ENCODE measurements at places on chromosomes 12 and 14.

- peaks cover 7% of the 10 kb centered on the region for H3K27me3 ChIP-seq
- no peak for DNase-seq
- H3K27ac ChIP-seq = no peak overlapping the region
- H3K4me3 ChIP-seq = no peak overlapping the region
Observed at GRCh38 chr12:131192951-131193350, 239.2 kb downstream of the ADGRD1 start.

- no peak for DNase-seq
- no peaks in the 10 kb centered on the region for H3K4me1 ChIP-seq
- H3K4me3 ChIP-seq = no peak overlapping the region
- no peaks in the 10 kb centered on the region for H3K27me3 ChIP-seq
Observed at GRCh38 chr14:86672080-86672479, 1142.1 kb downstream of the FLRT2 start.

DNA sequence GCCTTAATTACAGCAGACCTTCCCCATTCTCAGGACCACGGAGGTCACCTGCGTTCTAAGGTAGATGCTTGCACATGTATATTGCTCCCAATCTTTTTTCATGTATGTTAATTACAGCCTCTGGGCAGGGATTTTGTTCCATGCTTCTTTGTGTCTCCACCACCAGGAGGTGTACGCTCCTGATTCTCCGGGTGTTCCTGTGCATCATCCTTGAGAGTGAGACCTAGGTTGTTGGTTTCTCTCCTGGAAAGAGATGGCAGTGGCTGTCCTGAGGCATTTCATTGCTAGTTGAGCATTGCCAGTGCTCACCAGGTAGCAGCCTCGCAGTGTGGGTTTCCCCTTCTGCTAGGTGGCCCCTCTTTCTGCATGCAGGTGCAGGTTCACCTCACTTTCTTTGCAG, 52.8 kb downstream of the KCNK13 start:
- H3K4me1 ChIP-seq = peaks cover 6% of the 10 kb centered on the region
- H3K27me3 ChIP-seq = no peaks in the 10 kb centered on the region

GRCh38 chr12:88509851-88510250, 70.4 kb downstream of the KITLG start:
- H3K4me3 ChIP-seq = no peak overlapping the region
- H3K27me3 ChIP-seq = no peaks in the 10 kb centered on the region
- DNase-seq = no peak
- H3K27ac ChIP-seq = no peak overlapping the region

GRCh38 chr14:54488318-54488645, 498 bp downstream of the GMFB start:
- peaks cover 35% of the 10 kb centered on the region for H3K4me1 ChIP-seq
- no peak for DNase-seq
- H3K36me3 ChIP-seq = peaks cover 2% of the 10 kb centered on the region
- H3K4me3 ChIP-seq = peak overlapping the region; percentile 80

GRCh38 chr14:71856199-71856919, 75.9 kb upstream of the RGS6 start:
- no peaks in the 10 kb centered on the region for H3K4me1 ChIP-seq
- H3K4me3 ChIP-seq = no peak overlapping the region

DNA sequence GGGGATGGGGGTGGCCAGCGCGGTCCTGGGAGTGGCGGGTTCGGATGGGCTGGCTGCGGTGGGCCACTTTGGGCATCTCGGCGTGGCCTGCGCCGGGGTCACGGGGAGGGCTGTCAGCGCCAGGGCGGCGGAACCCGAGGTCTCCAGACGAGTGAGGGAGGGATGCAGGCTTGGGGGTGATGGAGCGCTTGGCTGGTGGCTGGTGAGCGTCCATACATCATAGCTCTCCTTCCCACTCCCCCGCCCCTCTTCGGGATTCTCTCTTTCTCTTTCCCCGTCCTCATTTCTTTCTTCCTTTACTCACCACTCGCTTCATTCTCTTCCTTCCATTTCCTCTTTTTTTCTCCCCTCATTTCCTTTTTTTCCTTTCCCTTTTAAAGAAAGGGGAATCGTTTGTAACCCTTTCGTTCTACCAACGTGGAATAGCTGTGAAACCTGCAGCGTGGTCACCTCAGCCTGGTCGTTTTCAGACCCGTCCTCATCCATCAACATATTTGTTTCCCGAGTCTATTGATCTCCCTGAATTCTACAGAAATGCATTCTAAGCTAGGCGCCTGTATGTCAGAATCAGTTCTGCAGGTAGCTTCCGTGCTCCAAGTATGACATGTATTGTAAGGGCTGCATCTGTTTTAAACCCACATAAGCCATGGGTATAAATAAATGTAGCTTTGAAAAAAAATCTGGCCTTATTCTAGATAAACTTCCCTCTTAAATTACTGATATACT, 260.3 kb upstream of the E2F7 start:
- no peaks in the 10 kb centered on the region for H3K27me3 ChIP-seq
- no peak overlapping the region for H3K4me3 ChIP-seq
- no peak for DNase-seq
- no peaks in the 10 kb centered on the region for H3K36me3 ChIP-seq

GRCh38 chr12:119013023-119013422, 31.7 kb downstream of the SRRM4 start:
- no peak overlapping the region for H3K4me3 ChIP-seq
- no peak for DNase-seq
- peaks cover 15% of the 10 kb centered on the region for H3K27me3 ChIP-seq
- no peak overlapping the region for H3K27ac ChIP-seq
- no peaks in the 10 kb centered on the region for H3K36me3 ChIP-seq

DNA sequence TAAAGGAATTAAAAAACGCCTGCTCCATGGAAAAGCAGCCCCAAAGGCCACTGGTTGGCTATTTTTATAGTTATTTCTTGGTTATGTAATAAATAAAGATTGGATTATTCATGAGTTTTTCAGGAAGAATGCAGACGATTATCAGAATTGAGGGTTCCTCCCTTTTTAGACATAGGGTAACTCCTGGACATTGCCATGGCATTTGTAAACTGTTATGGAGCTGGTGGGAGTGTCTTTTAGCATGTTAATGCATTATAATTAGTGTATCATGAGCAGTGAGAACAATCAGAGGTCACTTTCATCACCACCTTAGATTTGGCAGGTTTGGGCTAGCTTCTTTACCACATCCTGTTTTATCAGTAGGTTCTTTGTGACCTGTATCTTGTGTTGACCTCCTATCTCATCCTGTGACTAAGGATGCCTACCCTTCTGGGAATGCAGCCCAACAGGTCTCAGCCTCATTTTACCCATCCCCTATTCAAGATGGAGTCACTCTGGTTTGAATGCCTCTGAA, 728.7 kb downstream of the GALC start:
- no peak overlapping the region for H3K27ac ChIP-seq
- peak; percentile 36 for DNase-seq
- H3K27me3 ChIP-seq = no peaks in the 10 kb centered on the region
- H3K4me3 ChIP-seq = no peak overlapping the region
- no peaks in the 10 kb centered on the region for H3K36me3 ChIP-seq

- H3K4me3 ChIP-seq = no peak overlapping the region
Observed at GRCh38 chr12:48422060-48422459, 50.3 kb upstream of the ANP32D start.

DNA sequence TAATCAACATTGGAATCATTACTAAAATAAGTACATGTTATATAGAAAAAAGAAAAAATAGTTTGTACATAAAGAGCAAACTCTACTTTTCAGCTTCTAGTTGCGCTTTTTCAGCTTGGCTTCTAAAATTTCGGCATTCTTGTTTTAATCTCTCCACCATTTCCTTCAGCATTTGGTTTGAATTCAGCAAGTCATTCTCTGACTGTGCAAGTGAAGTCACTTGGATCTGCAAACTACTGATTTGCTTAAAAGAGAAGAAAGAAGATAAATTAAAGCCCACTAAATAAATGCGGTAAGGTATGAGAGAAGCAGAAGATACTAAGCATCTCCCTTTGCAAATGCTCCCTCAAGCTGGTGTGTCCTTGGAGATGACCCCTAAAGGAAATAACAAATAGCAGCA, 126.3 kb downstream of the CEP83 start:
- DNase-seq = no peak
- no peak overlapping the region for H3K4me3 ChIP-seq
- H3K36me3 ChIP-seq = no peaks in the 10 kb centered on the region

GRCh38 chr12:130835011-130835410, 4.0 kb downstream of the STX2 start:
- H3K27ac ChIP-seq = no peak overlapping the region
- no peaks in the 10 kb centered on the region for H3K36me3 ChIP-seq
- H3K4me1 ChIP-seq = peaks cover 9% of the 10 kb centered on the region
- DNase-seq = no peak
- H3K4me3 ChIP-seq = no peak overlapping the region
- no peaks in the 10 kb centered on the region for H3K27me3 ChIP-seq

- H3K4me3 ChIP-seq = no peak overlapping the region
- H3K36me3 ChIP-seq = no peaks in the 10 kb centered on the region
- peaks cover 34% of the 10 kb centered on the region for H3K4me1 ChIP-seq
- H3K27ac ChIP-seq = peak overlapping the region; percentile 35
- DNase-seq = no peak
Observed at GRCh38 chr12:28033538-28033915, 61.0 kb upstream of the PTHLH start.

GRCh38 chr12:66848967-66849366, 170.1 kb upstream of the GRIP1 start:
- no peak overlapping the region for H3K4me3 ChIP-seq
- H3K4me1 ChIP-seq = no peaks in the 10 kb centered on the region
- no peak overlapping the region for H3K27ac ChIP-seq
- DNase-seq = no peak

DNA sequence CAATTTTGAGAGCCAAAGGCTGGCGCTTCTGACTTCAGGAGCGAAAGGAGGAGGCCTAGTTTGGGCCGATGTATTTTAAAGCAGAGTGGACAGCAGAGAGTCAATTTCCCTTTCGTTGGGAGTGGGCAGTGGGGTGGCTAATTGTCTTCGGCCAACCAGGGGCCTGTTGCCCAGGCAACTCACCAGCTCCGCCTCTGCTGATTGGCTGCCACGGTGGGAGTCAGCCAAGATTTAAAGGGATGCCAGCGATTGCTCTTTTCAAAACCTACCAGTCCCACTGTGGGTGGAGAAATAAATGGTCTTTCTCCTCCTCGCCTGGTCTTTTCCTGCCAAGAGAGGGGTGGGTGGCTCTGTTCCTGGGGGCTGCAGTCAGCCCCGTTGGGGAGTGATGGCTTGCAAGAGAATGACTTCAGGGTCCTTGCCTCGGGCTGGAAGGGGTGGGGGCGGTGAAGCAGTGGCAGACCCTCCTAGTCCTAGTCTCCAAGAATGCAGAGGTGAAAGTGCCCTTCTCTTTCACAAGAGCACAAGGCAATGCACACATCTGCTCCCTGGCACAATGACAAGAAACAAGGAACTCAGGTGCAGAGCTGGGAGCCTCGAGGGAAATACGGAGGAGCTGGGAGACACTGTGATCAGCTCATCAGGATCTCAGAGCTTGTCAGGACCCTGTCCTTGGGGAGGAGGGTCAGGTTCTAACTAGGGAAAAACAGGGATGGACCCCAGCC, 37.7 kb downstream of the RASAL1 start:
- no peak overlapping the region for H3K27ac ChIP-seq
- H3K4me1 ChIP-seq = 0 out of 2 replicates have a peak, but pooled peaks cover 4% of the 10 kb centered on the region
- H3K36me3 ChIP-seq = 0 out of 2 replicates have a peak, but pooled peaks cover 4% of the 10 kb centered on the region
- no peak for DNase-seq
- no peaks in the 10 kb centered on the region for H3K27me3 ChIP-seq

DNA sequence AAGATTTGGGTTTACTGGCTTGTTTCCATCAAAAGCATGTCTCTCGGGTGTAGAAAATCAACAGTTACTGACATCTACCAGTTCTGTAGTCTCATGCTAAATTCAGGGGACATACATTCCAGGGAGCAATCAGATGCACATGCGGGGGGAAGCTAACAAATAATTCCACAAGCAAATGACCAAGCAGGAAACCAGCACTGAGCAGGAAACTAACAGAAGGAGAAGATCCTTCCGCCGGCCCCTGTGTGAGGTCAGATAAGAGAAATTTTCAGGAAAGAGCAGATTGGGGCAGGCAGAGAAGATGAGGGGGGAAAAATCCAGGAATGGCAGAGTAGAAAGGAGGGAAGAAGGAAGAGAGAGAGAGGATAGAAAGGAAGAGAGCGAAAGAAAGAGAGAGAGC, 127.6 kb upstream of the TMCC3 start:
- H3K36me3 ChIP-seq = no peaks in the 10 kb centered on the region
- H3K4me3 ChIP-seq = no peak overlapping the region
- H3K27me3 ChIP-seq = no peaks in the 10 kb centered on the region
- H3K27ac ChIP-seq = no peak overlapping the region
- H3K4me1 ChIP-seq = no peaks in the 10 kb centered on the region

- no peaks in the 10 kb centered on the region for H3K36me3 ChIP-seq
- no peak overlapping the region for H3K27ac ChIP-seq
- peaks cover 19% of the 10 kb centered on the region for H3K4me1 ChIP-seq
- H3K27me3 ChIP-seq = no peaks in the 10 kb centered on the region
- H3K4me3 ChIP-seq = peak overlapping the region; percentile 47
- peak; percentile 72 for DNase-seq
Observed at GRCh38 chr12:50924439-50925341, 27.7 kb upstream of the HIGD1C start.

- no peaks in the 10 kb centered on the region for H3K27me3 ChIP-seq
- no peaks in the 10 kb centered on the region for H3K36me3 ChIP-seq
- H3K4me3 ChIP-seq = no peak overlapping the region
- H3K27ac ChIP-seq = no peak overlapping the region
- DNase-seq = no peak
Observed at GRCh38 chr12:80291108-80291754, 152.8 kb upstream of the PTPRQ start.

DNA sequence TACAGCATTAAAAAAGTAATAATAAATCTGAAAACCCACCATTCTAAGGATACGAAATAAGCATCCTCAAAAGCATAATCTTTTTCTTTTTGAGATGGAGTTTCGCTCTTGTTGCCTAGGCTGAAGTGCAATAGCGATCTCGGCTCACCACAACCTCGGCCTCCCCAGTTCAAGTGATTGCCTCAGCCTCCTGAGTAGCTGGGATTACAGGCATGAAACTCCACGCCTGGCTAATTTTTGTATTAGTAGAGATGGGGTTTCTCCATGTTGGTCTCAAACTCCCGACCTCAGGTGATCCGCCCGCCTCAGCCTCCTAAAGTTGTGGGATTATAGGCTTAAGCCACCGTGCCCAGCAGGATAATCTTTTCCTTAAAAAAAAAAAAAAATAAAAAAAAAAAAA, 4.3 kb downstream of the CCNT1 start:
- no peak for DNase-seq
- no peak overlapping the region for H3K4me3 ChIP-seq
- H3K27me3 ChIP-seq = no peaks in the 10 kb centered on the region
- no peak overlapping the region for H3K27ac ChIP-seq
- H3K36me3 ChIP-seq = peaks cover 40% of the 10 kb centered on the region
